ENCODE measurements at places on chromosomes 2 and 18.
A peak's percentile ranks its signal among the peaks of the same experiment; 100 is the strongest.

- DNase-seq, result no peak
Measured at GRCh38 chr2:191038241-191038725, 24.3 kb upstream of the STAT1 start.

DNA sequence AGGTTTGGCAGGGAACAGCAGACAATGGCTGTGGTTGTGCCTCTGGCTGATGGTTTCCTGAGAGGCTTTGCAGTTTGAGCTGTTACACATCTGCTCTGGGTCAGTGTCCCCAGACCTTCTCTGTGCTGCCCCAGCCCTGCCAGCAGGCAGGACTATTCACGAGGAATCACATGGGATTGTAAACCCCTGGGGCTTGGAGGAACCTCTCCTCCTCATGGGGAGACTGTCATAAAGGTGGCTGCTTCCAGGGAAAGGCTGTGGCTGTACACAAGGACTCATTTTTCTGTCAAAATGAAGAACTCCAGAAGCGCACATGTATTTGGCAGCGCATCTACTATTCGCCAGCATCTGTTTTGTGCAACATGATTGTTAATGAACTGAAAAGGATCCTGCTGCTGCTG, 142.6 kb upstream of the CYP1B1 start:
- no peak for DNase-seq

DNA sequence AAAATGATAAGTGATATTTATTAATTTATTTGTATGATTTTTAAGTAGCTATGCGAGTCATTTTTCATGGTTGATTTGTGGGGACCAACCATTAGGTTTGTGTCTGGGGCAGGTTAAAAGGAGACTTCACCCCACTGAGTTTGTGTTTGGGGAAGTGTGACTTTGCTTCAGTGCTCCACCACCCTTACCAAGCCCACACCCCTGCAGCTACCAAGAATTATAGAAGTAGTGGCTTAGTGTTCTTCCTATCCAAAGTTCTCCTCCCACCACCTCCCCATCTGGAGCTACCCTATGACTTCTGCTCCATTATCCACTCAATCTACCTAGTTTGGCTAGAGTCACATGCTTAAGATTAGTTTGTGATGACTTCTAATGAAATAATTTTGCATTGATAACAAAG, 182.1 kb upstream of the ZEB2 start:
- DNase-seq, result no peak

GRCh38 chr2:162545254-162545653, 201.3 kb downstream of the GCA start:
- no peak for DNase-seq

DNA sequence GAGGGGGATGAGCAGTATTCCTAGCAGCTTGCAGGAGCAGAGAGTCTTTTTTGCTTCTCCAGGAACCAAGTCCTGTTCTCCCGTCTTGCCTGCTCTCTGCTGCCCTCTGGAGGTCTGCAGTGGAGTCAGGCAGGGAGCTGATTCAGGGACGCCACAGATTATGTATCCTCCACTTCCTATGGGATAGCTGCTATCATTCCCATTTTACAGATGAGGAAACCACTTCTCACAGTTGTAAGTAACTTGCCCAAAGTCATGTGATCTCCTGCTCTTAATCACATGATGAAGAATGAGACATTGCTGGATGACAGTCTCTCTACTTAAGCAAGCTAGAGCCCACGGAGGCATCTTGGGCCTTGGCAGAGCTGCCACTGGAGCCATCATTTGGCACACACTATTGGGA, 8.3 kb downstream of the SLC4A5 start:
- peak; percentile 34 for DNase-seq

- DNase-seq, result no peak
Measured at GRCh38 chr18:78128004-78128403, 851.6 kb upstream of the SALL3 start.

- DNase-seq, result peak; percentile 0
Measured at GRCh38 chr2:103161456-103162289, 399.8 kb downstream of the TMEM182 start.

- DNase-seq, result no peak
Measured at GRCh38 chr2:151670346-151670745, 63.9 kb downstream of the NEB start.

DNA sequence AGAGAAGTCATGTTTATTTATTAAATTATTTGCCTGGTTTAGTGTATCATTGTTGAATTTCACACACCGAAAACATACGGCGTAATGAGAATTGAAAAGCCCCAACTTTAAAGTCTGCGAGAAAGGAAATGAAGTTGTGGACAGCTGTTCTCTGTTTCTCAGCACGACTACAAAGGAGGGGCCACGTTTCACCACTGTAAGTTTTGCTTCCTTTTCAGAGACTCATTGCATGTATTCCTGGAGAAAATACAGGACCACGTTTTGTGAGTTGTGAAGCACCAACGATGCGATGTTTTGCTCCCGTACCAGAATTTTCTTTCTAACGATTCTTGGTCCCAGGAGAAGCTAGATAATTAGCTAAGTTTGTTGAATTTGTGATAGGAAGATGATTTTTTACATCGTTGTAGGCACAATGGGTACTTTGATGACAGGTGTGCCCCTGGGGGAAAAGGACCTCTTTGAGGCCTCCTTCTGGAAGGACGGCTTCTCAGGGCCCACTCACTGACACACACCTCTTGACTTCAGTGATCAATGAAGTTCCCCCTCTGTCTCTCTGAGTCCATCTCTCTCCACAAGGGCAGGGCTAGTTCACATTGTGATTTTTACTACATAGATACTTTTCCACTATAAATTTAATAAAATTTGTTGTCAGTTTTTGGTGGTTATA, 23.7 kb upstream of the ACKR3 start:
- no peak for DNase-seq

GRCh38 chr2:159187106-159187505, 99.4 kb downstream of the WDSUB1 start:
- no peak for DNase-seq

DNA sequence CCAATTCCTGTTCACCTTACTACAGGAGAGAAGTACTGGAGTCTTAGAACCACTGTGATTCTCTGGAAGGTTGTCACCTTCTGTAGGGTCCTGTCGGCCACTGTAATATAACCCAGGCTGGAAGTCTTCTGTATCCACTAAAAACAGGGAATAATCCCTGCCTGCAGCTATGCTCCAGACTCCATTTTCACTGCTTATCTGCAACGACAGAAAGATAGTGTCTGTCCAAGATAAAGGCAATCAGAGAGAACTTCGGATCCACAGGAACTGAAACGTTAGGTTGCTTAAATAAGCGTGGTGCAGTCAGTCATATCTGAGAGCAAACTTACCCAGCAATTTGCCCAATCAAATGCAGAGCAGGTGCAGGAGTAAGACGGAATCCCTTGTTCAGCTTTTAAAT, 34.2 kb downstream of the ALS2 start:
- no peak for DNase-seq

DNA sequence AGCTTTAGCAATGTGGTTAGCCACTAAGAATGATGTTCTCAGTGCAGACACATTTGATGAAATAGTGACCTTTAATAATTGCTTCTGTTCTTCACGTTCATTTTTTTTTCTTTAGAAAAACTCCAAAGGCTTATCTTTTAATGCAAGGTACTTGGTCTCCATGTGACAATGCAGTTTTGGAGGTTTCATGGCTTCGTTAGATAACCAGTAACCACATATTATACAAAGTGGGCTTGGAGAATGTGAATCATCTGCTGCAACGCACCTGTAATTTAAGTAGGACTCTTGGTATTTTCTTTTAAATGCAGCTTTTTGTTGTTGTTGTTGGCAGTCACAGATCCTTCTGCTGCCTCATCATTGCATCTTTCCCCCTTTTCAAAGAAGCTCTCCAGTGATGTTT, 1606.3 kb downstream of the SUCLG1 start:
- no peak for DNase-seq

GRCh38 chr18:33444709-33445108, 4.2 kb upstream of the CCDC178 start:
- no peak for DNase-seq

DNA sequence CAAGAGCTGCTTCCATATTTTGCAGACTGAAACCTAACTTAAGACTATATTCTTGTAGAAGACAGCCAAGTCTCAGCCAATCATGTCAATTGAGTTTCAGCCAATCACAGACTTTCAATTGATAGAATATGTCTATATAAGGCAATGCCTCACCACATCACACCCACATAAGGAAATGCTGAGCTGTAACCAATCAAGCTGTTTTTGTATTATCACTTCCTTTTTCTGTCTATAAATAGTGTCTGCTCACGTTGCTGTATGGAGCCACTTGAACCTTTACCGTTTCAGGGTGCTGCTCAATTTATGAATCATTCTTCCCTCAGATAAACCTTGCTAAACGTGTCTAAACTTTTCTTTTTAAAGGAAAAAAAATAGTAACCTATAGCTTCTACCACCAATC, 1554.4 kb upstream of the LRRTM1 start:
- DNase-seq, result no peak

DNA sequence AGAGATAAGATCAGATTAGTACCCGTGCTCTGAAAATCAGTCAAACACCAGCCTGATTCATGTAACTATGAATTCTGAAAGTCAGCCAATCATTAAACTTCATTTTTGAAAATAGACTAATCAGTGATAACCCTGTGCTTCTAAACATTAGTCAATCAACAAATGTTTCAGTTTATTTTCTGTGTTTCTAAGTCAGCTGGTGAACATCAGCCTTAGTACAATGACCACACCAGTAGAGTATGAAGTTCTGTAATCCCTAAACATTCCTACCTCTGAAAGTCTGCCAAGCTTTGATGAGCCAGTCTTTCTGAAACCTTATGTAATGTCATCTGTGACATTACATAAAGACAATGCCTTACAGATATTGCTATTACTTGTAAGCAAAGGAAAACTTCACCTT, 807.4 kb upstream of the CRIM1 start:
- no peak for DNase-seq

GRCh38 chr18:47735041-47735702, 195.3 kb downstream of the SMAD2 start:
- no peak for DNase-seq

DNA sequence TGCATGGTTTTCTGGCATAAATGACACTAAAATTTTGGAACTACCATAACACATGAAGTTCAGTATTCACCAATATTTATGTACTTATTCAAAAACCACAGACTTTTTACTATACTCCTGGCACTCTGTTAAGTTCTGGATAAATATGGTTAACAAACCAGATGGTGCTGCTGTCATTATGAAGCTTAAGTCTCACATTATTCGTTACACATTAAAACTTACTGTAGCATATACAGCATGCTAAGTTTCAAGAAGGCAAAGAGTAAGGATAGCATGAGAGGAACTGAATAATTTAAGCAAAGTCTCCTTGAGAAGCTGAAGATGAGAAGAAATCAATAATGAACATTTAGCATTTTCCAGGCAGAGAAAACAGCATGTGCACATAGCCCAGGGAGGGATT, 929.5 kb downstream of the NRXN1 start:
- no peak for DNase-seq

DNA sequence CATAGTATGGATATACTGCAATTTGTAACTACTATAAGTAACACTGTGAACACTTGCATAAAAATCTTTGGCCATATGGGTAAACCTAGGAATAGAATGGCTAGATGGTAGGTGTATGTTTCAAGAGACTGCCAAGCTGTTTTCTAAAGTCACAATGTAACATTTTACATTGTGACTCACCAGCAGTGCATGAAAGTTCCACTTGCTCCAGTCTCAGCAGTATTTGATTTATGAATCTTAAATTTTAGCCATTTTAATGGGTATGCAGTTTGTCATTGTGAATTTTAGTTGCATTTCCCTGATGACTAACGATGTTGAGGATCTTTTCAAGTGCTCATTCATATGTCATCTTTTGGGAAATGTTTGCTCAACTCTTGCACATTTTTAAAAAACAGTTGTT, 86.1 kb downstream of the FARSB start:
- DNase-seq, result no peak

DNA sequence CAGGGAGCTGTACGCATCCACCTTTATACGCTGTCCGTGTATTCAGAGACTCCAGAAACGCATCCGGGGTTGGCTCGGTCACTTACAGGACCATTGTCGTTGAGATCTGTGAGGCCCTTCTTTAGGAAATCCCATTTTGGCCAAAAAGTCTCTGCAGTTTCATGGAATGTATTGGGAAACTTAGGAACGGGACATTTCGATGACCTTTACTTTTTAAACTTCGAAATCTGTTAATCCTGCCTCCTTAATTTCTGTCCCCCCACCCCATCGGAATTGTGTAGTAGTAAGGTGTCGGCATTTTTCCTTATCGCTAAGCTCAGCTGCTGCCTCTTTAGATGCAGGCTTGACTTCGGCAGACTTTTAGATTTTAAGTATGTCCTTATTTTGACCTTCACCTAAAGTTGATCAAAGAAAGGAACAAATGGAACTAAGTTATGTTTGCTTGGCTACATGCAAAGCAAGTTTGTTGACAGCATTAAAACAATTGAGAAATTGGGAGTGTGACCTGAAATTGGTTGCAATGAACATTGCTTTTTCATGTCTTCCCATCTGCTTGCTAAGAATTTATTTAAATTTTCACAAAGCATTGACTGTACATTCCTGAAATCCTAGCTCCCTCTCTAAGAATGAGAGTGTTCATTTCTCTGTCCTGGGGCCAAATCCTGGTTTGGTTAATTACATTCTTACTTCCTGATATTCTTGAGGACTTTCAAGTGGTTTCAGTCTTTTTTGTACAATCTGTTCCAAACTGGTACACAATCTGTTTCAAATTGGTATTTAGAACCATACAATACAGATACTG, 884 bp upstream of the RAPH1 start:
- no peak for DNase-seq

Measured in NCI-H2029 (cell line).